Upper lobe of left lung (tissue), 6 donors: ENCODE measurements at places on chromosomes 3 and 15.

DNA sequence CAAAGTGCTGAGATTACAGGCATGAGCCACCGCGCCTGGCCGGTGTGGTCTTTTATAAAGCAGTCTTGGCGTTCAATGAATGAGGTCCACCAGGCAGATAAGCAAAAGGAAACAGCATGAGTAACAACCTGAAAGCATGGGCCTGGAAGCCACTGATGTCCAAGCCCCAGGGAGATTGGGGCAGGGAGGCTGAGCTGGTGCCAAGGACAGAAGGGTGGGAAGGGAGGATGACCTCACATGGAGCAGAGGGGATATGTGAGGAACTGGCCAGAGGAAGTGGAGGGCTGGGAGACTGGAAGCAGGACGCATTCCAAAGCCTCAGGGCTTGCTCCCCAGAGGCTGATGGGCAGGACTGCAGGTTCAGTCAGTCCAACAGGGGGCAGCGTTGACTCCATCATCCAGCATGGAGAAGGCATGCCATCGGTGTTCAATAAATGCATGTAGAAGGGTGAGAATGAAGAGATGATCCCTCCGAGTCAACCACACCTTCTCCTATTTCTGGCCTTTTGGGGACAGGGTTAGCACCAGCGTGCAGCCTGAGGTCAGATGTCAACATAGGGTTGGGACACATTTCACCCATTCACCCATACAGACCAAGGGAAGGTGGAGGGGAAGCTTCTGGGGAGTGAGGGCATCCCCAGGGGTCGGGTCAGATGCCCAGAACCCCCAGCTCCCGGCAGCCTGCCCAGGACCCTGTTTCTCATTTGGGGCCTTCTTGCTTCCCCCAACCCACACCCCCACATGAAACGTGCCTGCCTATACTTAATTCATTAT lies 14.8 kb downstream of the MYL3 start:
- peaks cover 26% of the 10 kb centered on the region for H3K4me1 ChIP-seq
- no peaks in the 10 kb centered on the region for H3K27me3 ChIP-seq
- DNase-seq = no peak
- no peak overlapping the region for H3K27ac ChIP-seq
- no peaks in the 10 kb centered on the region for H3K36me3 ChIP-seq

- H3K4me1 ChIP-seq = no peaks in the 10 kb centered on the region
- no peak overlapping the region for H3K27ac ChIP-seq
- no peaks in the 10 kb centered on the region for H3K27me3 ChIP-seq
- no peak for DNase-seq
- H3K4me3 ChIP-seq = no peak overlapping the region
Observed at GRCh38 chr3:111715911-111716523, 120.9 kb upstream of the ZBED2 start.

DNA sequence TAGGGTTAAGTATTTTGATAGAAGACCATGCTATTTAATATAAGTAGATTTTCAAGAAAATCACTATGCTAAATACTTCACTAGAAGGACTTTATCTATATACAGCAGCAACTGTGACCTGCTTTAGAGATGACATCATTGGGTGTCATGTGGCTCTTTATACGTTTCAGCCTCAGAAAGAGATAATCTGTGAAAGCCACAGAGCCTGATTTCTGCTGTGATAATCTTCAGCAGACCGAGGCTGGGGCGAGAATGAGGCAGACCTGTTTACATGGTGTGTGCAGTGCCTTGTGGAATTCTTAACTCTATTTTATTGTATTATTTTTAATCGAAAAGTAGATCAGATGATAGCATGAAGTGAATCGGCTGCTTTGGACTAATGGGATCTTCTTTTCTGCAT lies 471.2 kb downstream of the MFSD1 start:
- H3K36me3 ChIP-seq = no peaks in the 10 kb centered on the region
- H3K4me1 ChIP-seq = no peaks in the 10 kb centered on the region
- no peak overlapping the region for H3K4me3 ChIP-seq

DNA sequence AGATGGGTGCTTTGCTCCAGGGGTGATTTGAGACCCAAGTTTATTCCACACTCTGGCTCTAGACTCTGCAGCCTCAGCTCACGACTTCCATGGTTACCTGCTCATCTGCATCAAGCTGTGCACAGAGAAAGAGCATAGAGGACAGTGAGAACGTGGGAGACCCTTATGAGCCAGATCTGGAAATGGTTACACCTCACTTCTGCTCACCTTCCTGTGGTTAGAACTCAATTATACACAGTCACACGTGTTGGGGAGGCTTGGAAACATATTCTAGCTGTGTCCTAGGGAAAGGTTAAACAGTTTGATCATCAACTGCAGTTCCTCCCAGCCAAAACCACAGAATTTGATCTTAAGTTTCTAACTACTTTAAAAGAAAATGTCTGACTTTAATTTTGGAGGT lies 1.8 kb downstream of the FETUB start:
- no peaks in the 10 kb centered on the region for H3K27me3 ChIP-seq
- no peak overlapping the region for H3K27ac ChIP-seq
- H3K4me3 ChIP-seq = no peak overlapping the region
- peaks cover 14% of the 10 kb centered on the region for H3K4me1 ChIP-seq

- H3K4me3 ChIP-seq = no peak overlapping the region
- H3K36me3 ChIP-seq = no peaks in the 10 kb centered on the region
- DNase-seq = no peak
Observed at GRCh38 chr15:58434334-58434875, 2.6 kb downstream of the LIPC start.

DNA sequence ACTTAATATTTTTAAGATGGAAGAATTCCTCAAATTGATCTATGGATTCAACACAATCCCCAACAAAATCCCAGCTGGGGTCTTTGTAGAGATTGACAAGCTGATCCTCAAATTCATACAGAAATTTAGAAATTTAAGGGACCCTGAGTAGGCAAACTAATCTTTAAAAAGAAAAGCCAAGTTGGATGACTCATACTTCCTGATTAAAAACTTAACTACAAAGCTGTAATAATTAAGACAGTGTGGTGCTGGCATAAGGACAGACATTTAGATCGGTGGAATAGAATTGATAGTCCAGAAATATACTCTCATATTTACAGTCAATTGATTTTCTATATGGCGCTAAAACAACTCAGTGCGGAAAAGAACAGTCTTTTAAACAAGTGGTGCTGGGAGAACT lies 11.6 kb downstream of the FAM162A start:
- H3K4me1 ChIP-seq = no peaks in the 10 kb centered on the region
- no peaks in the 10 kb centered on the region for H3K27me3 ChIP-seq
- no peaks in the 10 kb centered on the region for H3K36me3 ChIP-seq
- DNase-seq = no peak
- no peak overlapping the region for H3K4me3 ChIP-seq

DNA sequence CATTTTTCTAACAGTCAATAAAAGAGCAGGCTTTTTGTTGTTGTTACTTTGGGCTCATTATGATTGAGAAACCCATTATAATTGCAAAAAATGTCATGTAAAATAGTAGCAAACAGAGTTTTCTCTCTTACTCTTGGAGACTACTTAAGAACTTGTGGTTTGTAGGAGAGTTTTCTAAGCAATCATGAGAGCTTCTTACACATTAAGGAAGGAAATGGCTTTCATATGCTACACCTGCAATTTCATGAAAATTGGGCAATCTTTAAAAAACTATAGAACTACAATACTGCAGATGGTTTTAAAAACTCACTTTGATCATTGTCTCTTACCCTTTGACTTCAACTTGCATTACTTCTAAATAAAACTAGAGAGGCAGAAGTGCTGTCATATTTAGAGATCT lies 701.8 kb downstream of the ZPLD1 start:
- no peak overlapping the region for H3K4me3 ChIP-seq
- H3K36me3 ChIP-seq = no peaks in the 10 kb centered on the region
- no peak for DNase-seq

- H3K36me3 ChIP-seq = no peaks in the 10 kb centered on the region
- DNase-seq = no peak
- no peaks in the 10 kb centered on the region for H3K27me3 ChIP-seq
- no peak overlapping the region for H3K27ac ChIP-seq
- H3K4me3 ChIP-seq = no peak overlapping the region
Observed at GRCh38 chr15:31799715-31800321, 230.5 kb upstream of the CHRNA7 start.

DNA sequence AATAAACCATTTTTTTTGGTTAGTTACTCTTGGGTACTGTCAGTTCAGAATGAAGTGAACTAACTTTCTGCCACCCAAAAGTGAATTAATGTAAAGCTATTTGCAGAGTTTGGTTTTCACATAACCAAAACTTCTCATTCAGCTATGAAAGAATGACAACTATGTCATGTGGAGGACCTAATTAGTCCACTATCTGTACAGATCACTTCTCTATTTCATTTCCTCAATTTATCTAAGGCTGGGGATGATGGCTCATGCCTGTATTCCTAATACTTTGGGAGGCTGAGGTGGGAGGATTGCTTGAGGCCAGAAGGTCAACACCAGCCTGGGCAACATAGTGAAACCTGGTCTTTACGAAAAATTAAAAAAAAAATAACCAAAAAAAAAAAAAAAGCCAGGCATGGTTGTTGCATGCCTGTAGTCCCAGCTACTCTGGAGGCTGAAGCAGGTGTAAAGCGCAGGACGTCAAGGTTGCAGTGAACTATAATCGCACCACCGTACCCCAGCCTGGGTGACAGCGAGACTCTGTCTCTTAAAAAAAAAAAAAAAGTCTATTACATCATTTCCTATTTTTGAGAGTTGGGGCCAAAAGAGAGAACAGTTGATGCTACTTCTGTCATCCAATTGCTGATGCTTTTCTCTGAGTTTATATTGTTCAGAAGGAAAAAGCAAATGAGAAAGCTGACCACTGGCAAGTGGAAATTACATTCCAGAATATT lies 8.7 kb downstream of the HYPK start:
- H3K4me1 ChIP-seq = no peaks in the 10 kb centered on the region
- H3K27ac ChIP-seq = no peak overlapping the region
- no peak for DNase-seq
- H3K36me3 ChIP-seq = peaks cover 90% of the 10 kb centered on the region
- no peak overlapping the region for H3K4me3 ChIP-seq

- no peaks in the 10 kb centered on the region for H3K27me3 ChIP-seq
- no peak for DNase-seq
- H3K36me3 ChIP-seq = no peaks in the 10 kb centered on the region
- H3K4me1 ChIP-seq = peaks cover 10% of the 10 kb centered on the region
Observed at GRCh38 chr15:85455891-85456290, 75.5 kb downstream of the AKAP13 start.

- DNase-seq = no peak
- peaks cover 12% of the 10 kb centered on the region for H3K4me1 ChIP-seq
- peak overlapping the region; percentile 33 for H3K27ac ChIP-seq
- H3K4me3 ChIP-seq = no peak overlapping the region
- H3K36me3 ChIP-seq = no peaks in the 10 kb centered on the region
Observed at GRCh38 chr3:12222775-12223485, 64.2 kb upstream of the TIMP4 start.

GRCh38 chr3:170414202-170414663 lies 4.4 kb upstream of the CLDN11 start:
- DNase-seq = no peak
- H3K36me3 ChIP-seq = no peaks in the 10 kb centered on the region
- peaks cover 6% of the 10 kb centered on the region for H3K27me3 ChIP-seq
- H3K4me3 ChIP-seq = no peak overlapping the region
